NCI-H748 treated with DMSO at 0.1 percent for 48 hours (cell line): ENCODE measurements at places on chromosomes 12 and 14.

- no peak for DNase-seq
Measured at GRCh38 chr14:56730538-56731145, 79.6 kb downstream of the OTX2 start.

DNA sequence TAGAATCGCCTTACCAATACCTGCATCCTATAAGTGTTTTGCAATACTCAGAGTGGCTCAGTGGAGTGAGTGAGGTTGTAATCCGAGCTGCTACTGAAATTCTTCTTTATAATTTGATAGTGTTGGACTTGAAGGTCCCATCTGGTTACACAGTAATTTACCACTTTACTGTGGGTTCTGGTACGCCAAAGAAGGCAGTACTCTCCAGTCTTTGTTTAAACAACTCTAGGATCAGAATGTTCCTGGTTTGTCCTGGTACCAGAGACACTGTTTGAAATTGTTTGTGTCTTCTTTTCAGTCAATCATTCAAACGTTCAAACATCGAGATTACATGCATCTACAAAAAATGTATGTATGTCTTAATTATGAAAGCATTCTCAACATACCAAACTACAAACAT lies 51.3 kb upstream of the AMN1 start:
- no peak for DNase-seq

- DNase-seq, result no peak
Measured at GRCh38 chr14:89564989-89565388, 148.0 kb upstream of the FOXN3 start.

DNA sequence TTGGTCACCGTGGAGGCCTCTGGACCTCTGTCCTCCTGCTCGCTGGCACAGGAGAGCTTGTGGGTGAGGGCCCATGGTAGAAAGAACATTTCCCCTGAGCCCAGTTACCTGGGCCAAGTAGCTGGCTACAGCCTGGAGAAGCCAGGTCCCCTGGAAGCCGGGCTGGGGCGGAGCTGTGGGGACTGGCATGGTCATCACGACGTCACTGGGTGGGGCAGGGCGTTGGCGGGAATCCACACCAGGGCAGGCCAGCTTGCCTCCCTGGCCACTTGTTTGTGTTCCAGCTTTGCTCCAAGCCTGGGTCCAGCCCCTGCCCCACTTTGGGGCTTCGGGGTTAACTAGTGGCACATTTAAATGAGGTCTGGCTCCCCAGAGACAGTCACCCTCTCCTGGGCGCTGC lies 35.0 kb upstream of the SLC24A4 start:
- DNase-seq, result no peak

- DNase-seq, result no peak
Measured at GRCh38 chr12:100591979-100592378, 18.5 kb downstream of the GAS2L3 start.

GRCh38 chr12:95582230-95583058 lies 31.2 kb upstream of the USP44 start:
- DNase-seq, result peak; percentile 51

DNA sequence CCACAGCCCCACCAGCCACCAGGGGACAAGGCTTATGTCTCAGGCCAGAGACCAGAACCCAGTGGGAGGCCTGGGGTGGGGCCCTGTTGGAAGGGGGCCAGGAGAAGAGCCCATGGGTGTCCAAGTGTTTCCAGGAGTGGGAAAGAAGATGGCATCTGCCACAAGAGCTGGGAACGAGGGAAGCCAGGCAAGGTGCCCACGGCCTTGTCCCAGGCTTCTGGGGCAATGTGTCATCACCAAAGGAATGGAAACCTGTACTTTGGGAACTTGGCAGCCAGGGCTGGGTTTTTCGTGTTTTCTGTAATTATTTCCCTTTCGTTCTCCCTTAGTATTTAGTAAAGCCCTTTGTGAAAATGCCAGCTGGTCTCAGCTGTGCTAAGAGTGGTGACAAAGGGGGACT lies 5.3 kb upstream of the PGF start:
- DNase-seq, result no peak

DNA sequence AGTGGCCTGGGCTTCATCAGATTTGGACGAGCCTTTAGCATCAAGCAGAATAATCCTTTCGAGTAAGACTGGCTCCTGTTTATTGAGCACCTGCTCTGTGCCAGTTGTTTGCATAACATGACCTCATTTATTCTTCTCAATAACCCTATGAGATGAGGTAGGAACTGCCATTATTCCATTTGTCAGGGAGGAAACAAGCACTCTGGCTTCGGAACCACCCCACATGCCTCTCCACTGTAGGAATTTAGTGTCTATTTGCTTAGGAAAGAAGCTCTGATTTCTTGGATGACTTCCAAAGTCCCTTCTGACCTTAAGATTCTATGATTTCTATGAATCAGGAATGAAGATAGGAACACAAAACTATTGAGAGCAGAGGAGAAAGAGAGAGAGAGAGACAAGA lies 11.0 kb downstream of the SAMD4A start:
- no peak for DNase-seq

DNA sequence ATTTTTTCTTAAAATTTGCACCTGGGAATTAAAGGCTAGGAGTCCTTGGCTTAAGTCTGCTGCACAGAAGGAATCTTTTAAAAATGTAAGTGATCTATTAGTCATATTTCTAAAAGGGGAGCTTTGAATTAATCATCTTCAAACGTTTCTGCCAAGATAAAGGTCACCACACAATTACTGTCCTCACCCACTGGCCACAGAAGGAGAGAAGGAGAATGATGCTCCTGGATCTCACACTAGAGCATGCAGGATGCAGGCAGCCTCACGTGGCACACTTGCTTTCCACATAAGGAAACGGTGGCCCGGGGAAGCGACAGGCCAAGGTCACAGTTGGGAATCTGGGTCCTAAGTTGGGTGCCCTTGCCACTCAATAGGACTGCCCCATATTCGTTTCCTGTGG lies 16.9 kb downstream of the PLEKHG7 start:
- no peak for DNase-seq

- DNase-seq, result no peak
Measured at GRCh38 chr14:33629792-33630191, 321.1 kb downstream of the EGLN3 start.

GRCh38 chr12:107925125-107925524 lies 150.6 kb downstream of the ASCL4 start:
- DNase-seq, result no peak

DNA sequence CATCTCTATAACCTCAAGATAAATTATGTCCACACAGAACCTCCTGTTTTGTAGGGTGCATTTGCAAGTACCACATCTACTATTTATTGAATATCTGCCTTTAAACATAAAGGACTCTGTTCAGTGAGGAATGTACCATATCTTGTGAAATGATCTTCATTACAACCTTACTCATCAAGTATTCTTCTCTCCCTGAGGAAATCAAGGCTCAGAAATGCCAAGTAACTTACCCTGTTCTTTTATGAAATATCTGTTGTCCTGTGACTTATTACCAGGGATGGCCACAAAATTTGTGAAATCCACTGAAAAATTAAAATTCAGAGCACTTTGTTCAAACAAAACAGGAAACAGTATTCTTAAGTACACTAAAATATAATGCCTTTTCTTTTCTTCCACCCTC lies 366.7 kb downstream of the GALC start:
- no peak for DNase-seq

DNA sequence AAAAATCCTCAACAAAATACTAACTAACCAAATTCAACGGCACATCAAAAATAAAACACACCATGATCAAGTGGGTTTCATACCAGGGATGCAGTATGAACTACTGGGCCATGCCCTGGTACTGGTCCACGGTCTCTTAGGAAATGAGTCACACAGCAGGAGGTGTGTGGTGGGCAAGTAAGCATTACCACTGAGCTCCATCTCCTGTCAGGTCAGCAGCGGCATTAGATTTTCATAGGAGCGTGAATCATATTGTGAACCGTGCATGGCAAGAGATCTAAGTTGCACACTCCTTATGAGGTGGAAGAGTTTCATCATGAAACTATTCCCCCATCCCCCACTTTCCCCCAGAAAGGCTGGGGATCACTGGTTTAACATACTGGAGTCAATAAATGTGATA lies 6.7 kb upstream of the LGR5 start:
- no peak for DNase-seq

- no peak for DNase-seq
Measured at GRCh38 chr12:66739940-66740651, 61.2 kb upstream of the GRIP1 start.

DNA sequence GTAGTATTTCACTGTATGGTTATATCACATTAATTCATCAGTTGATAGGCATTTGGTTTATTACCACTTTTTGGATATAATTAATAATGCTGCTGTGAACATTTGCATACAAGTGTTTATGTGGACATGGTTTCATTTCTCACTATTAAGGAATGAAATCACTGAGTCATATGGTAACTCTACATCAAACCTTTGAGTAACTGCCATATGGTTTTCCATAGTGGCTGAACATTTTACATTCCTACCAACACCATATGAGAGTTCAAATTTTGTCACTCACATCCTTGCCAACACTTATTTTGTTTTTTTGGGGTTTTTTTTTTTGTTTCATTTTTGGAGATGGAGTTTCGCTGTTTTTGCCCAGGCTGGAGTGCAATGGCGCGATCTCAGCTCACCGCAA lies 30.2 kb upstream of the EAPP start:
- DNase-seq, result no peak

DNA sequence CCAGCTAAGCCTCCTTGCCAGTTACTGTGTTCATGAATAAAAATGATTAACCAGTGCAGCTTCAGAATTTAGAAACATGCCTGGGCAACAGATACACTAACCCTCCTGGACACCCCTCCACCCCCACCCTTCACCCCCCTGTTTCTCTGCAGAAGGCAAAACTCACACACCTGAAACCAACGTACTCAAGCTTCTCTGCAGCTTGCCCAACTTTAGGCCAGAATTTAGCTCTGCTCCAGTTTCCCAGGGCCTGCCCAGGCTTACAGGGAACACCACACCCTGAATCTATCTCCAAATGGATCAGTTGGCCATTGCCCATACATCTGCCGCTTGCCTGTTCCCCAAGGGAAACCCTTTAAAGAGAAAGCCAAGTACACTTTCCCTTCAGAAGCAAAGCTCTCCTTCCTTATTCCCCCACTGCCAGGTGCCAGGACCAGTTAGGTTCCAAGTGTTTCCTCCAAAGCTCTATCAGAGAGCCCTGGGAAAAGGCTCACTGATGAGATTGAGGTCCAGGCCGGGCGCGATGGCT lies 1.8 kb upstream of the SPPL3 start:
- DNase-seq, result no peak

DNA sequence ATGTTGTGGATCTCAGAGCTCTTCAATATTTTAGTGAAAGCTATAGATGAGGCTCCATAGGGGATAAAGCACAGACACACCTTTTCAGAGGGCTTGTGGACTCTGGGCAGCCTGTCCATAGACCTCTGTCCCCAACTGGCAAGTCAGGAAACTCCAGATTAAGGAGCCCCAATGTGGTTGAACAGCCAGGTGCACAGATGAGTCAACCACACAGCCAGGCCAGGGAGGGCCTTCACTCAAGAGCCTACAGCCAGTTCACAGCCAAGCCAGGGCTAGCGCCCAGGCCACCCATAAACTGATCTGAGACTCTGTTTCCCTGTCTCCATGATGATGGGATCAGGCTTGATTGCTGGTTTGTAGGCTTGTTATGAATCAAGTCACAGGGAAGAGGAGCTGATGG lies 1.0 kb upstream of the BDKRB2 start:
- DNase-seq, result no peak

GRCh38 chr12:123075646-123076171 lies 75.2 kb downstream of the PITPNM2 start:
- DNase-seq, result no peak

- no peak for DNase-seq
Measured at GRCh38 chr12:96020314-96021003, 14.9 kb downstream of the LTA4H start.

GRCh38 chr12:48927261-48927660 lies 2.0 kb upstream of the FKBP11 start:
- no peak for DNase-seq

- no peak for DNase-seq
Measured at GRCh38 chr12:103727638-103728037, 113.4 kb downstream of the NT5DC3 start.

GRCh38 chr14:50804181-50804721 lies 26.7 kb downstream of the NIN start:
- no peak for DNase-seq

- no peak for DNase-seq
Measured at GRCh38 chr12:112182499-112182898, 57.1 kb downstream of the TRAFD1 start.

- no peak for DNase-seq
Measured at GRCh38 chr14:99660794-99661193, 15.9 kb downstream of the HHIPL1 start.

DNA sequence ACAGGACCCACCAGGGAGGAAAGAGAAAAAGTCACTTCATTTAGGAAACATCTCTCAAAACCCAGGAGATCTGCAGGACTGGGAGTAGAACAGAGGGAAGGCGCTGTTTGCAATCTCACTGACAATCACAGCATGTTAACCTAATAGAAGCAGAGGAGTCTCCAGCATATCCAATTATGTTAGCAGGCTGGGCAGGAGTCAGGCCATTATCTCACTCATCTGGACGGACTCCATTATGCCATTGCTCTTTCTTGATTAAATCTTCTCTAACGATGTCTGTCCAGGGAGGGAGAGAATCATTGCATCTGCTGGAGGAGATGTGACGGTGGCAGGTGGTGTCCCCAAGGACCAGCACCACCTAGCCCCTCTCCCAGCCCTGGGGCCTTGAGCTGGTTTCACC lies 203.8 kb upstream of the SFSWAP start:
- DNase-seq, result no peak

- no peak for DNase-seq
Measured at GRCh38 chr12:24055747-24056146, 106.3 kb upstream of the SOX5 start.
